ENCODE measurements at places on chromosomes 5 and 9.

DNA sequence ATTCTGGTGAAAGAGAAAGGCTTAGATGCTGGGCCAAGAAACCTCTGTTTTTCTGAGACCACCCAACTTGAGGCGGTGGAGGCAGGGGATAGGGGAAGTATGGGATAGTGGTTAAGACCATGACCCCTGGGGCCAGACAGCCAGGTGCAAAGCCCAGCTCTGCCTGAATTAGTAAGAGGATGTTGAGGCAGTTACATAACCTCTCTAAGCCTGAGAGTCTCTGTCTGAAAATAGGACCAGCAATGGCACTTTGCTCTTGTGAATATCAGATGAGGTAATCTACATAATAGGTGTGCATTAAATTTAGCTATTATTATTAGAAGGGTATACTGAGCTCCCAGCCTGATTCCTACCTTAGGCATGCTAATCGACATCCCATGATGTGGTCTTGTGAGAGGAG, 68.2 kb downstream of the DOCK2 start:
- DNase-seq = no peak

DNA sequence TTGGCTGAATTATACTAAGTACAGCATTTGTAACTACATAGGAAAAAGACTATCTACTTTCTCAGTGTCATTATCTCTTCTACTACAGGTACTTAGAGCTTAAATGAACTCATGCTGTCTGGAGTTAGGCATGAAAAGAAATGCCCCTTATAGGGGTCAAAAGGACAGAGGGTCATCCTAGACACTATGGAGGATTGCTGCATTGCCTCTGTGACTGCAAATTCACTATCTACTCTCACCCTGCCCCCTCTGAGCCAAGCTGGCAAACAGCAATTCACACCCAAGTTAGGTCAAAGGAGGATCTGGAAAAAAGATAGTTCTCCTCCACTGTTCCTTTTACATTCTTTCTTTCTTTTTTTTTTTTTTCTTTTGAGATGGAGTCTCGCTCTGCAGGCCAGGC, 36.7 kb downstream of the ANKRD31 start:
- DNase-seq = no peak

- DNase-seq = no peak
These were observed 100.9 kb upstream of the PTGER4 start for GRCh38 chr5:40578501-40579451.

GRCh38 chr5:54024466-54024865, 285.9 kb downstream of the ARL15 start:
- no peak for DNase-seq

- no peak for DNase-seq
These were observed 2.9 kb downstream of the NSMF start for GRCh38 chr9:137456061-137456863.

GRCh38 chr5:53151713-53152458, 42.3 kb upstream of the MOCS2 start:
- DNase-seq = no peak

DNA sequence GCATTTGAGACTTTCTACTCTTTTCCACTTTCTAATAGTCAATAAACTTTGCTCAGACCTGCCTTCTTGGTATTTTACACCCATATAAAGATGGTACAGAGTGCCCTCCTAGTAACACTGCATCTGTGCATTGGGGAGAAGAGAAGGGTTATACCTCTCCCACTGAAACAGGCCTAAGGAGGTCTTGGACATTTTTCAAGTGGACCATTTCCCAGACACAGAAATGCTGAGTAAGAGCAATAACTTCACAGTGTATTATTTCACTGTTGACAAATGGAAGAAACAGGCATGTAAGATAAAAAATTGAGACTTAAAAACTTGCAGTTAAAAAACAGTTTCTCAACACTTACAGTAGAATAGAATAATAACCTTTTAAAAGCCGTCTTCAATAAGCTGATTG, 1224.0 kb upstream of the CDH18 start:
- DNase-seq = no peak

DNA sequence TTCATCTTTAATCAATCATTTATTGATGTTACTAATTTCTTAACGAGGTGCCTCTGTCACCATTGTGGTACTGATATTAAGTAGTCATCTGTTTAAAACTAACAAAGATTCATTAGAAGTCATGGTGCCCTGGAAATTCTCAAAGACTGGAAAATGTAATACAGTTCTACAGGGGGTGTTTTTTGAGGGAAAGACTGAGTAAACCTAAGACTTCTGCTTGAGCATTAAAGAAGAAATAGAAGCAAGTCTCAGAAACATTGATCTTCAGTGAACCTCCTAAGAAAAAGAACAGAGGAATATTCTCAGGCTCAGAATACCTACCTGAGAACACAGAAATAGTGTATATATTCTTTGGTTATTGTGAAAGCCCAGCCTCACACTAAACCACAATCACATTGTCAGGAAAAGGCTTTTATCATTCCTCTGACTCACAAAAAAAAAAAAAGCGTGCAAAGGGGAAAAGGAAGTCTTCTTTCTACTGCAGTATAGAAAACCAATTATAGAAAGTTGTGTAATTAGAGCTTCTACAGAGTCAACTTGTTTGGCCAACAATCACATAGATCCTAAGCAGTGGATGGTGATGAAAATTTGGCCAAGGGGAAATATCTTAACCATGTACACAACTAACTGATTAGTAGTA, 60.8 kb downstream of the HINT1 start:
- no peak for DNase-seq

DNA sequence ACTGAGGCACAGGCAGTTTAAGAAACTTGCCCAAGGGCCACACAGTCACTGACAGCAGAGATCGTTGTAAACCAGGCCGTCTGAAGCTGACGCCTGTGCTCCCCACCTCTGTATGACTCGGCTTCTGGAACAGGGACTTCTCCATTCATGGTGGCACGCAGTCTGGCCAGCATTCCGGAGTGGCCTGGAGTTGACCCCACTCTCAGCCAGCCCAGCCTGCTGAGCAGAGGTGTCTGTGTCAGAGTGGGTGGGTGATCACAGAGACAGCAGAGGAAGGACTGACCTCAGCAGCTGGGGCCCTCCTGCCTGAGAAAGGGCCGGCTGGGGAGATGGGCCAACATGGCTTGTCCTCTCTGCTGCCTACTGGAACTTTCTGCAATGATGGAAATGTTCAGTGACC, 12.6 kb downstream of the LRSAM1 start:
- DNase-seq = no peak

DNA sequence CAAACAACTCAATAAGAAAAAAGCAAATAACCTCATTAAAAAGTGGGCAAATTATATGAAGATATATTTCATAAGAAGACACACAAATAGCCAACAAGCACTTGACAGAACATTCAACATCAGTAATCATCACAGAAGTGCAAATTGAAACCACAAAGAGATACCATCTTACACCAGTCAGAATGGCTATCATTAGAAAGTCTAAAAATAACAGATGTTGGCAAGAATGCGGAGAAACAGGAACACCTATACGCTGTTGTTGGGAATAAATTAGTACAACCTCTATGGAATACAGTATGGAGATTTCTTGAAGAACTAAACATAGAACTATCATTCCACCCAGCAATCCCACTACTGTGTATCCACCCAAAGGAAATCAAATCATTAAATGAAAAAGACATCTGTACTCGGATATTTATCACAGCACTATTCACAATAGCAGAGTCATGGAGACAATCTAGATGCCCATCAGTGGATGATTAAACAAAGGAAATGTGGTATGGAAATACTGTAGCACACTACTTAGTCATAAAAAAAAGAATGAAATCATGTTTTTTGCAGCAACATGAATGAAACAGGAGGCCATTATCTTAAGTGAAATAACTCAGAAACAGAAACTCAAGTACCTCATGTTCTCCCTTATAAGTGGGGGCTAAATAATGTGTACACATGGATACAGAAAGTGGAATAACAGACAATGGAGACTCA, 106.8 kb upstream of the FST start:
- no peak for DNase-seq

GRCh38 chr5:174572591-174572990, 151.8 kb upstream of the MSX2 start:
- no peak for DNase-seq

GRCh38 chr9:17075758-17076485, 58.9 kb upstream of the CNTLN start:
- DNase-seq = no peak

DNA sequence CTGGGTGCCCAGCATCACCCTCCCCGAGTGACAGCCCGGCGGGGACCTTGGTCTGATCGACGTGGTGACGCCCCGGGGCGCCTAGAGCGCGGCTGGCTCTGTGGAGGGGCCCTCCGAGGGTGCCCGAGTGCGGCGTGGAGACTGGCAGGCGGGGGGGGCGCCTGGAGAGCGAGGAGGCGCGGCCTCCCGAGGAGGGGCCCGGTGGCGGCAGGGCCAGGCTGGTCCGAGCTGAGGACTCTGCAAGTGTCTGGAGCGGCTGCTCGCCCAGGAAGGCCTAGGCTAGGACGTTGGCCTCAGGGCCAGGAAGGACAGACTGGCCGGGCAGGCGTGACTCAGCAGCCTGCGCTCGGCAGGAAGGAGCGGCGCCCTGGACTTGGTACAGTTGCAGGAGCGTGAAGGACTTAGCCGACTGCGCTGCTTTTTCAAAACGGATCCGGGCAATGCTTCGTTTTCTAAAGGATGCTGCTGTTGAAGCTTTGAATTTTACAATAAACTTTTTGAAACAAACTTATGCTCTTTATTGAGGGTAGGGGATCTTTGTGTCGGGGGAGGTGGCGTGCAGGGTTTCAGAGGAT, 1.3 kb downstream of the GADD45G start:
- peak; percentile 59 for DNase-seq

GRCh38 chr9:8491563-8491962, 692.0 kb upstream of the DMAC1 start:
- no peak for DNase-seq

- no peak for DNase-seq
These were observed 370 bp upstream of the CDH6 start for GRCh38 chr5:31193116-31193515.

GRCh38 chr9:98935071-98935505, 8.6 kb upstream of the COL15A1 start:
- no peak for DNase-seq

GRCh38 chr5:8196061-8196460, 327.1 kb downstream of the MTRR start:
- no peak for DNase-seq

DNA sequence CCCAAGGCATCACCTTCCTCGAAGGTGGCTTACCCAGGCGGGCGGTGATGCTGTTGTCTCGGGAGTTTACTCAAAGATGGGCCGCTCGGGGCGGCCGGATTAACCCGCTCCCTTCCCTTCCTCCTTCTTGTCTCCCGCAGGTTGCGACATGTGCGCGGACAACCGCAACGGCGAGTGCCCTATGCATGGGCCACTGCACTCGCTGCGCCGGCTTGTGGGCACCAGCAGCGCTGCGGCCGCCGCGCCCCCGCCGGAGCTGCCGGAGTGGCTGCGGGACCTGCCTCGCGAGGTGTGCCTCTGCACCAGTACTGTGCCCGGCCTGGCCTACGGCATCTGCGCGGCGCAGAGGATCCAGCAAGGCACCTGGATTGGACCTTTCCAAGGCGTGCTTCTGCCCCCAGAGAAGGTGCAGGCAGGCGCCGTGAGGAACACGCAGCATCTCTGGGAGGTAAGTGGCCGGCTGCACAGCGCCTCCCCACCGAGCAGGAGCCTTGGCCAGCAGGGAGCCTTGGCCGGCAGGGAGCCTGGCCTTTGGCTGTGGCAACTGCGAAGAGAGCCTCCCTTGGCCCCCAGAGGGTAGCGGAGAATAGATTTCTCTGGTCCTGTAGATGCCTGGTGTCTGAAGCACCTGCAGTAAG, 10.6 kb downstream of the PRDM6 start:
- DNase-seq = no peak

DNA sequence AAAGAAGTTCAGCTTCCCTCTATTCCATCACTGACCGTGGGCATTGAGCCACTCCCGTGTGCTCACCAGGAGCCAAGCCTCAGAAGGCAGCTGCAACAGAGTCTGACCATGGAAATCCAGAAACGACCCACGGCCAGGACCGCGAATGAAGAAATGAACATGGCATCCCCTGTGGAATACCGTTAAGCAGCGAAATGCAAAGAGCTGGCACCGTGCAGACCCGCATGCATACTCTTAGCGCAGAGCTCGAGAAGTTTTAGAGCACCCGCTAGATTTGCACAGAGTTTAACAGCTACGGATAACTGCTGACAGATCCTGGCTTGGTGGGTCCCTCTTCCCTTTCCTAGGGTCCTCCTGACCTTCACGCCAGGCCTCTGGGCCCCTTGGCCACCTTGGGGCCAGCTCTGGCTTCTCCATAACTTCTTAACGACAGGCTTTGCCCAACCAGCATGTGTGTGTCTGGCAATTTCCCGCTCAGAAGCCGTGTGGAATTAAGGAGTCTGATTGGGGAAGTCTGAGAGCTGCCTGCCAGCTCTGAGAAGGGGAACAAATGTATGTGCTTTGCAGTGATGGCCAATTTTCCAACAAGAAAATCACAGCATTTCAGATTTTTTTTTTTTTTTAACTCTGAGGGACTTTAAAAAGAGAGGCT, 75.3 kb upstream of the COL5A1 start:
- no peak for DNase-seq

DNA sequence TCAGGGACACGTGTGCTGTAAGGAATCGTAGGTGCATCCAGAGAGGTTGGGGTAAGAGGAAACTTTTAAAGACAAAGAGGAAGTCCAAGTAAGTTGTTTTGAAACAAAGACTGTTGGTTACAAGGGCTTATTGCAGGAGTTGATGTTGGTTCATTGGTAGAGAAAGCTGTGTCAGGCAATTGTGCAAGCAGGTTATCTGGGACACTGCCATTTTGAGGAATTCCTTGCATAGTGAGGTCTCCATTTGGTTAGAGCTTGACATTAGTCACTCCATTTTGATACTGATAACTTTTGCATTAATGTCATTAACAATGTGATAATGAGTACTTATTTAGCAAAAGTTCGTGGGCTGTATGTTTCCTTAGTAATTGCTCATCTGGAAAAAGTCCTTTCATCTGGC, 24.9 kb downstream of the CNOT6 start:
- no peak for DNase-seq

DNA sequence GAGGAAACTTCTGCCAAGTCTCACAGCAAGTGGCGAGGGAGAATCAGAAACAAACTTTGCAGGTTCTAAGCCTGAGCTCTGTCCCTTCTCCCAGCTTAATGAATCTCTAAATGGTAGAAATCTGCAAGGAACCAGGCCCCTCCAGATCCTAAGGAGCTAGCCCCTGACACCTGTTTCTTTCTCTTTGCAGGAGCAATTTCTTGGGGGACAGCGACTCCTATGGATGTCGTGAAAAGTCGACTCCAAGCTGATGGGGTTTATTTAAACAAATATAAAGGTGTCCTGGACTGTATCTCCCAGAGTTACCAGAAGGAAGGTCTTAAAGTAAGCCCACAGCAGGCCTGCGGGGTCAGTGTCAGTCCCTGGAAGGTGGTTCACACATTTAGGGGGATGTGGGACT, 21.8 kb downstream of the IL9 start:
- no peak for DNase-seq

- DNase-seq = no peak
These were observed 208.0 kb downstream of the KCTD16 start for GRCh38 chr5:144378681-144379080.

DNA sequence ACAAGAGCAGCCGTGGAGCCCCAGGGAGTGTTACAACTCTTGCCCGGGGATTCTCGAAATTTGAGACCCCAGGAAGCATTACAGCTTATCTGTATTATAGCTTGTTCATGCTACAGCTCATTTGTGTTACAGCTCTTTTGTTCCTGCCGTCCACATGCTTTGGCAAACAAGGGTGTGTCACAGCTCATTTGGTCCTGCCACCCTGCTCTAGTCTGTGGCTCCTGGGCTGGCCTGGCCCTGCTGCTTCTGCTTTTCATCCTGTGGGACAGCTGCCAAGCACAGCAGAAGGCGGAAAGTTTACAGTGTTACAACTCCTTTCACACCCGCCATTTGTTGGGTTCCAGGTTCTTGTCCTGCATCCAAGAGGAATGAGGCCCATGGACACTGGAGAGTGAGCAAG, 685.0 kb downstream of the SLCO4C1 start:
- no peak for DNase-seq

GRCh38 chr5:39711821-39712220, 287.0 kb upstream of the DAB2 start:
- DNase-seq = no peak

Data from NCI-H1417 treated with DMSO at 0.1 percent for 48 hours (cell line).